ENCODE measurements at places on chromosomes 2 and 18. TPM values are rescaled to one million over a fixed set of nuclear protein-coding genes. Genes with fewer than 3 reads are reported as not detected.

DNA sequence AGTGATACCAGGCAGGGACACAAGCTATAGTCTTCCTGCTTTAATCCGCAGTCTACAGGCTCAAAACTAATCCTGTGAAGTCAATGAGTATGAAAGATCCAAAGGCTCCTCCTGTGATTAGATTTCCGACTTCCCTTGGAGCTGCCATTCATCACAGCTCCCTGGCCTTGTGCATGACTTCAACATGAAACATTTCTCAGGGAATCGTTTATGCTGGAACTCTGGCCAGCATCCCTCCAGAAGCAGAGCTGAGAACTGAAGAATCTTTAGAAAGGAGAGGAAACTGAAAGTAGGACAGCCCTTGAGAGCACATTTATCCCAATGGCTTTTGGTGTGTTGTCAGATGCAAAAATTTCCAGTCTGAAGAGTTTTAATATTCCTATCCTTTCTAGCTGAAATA is 84.3 kb upstream of the SESTD1 start:
- no peak overlapping the region for H3K27ac ChIP-seq
- DNase-seq: no peak
- H3K4me1 ChIP-seq: peaks cover 5% of the 10 kb centered on the region
- H3K36me3 ChIP-seq: no peaks in the 10 kb centered on the region

DNA sequence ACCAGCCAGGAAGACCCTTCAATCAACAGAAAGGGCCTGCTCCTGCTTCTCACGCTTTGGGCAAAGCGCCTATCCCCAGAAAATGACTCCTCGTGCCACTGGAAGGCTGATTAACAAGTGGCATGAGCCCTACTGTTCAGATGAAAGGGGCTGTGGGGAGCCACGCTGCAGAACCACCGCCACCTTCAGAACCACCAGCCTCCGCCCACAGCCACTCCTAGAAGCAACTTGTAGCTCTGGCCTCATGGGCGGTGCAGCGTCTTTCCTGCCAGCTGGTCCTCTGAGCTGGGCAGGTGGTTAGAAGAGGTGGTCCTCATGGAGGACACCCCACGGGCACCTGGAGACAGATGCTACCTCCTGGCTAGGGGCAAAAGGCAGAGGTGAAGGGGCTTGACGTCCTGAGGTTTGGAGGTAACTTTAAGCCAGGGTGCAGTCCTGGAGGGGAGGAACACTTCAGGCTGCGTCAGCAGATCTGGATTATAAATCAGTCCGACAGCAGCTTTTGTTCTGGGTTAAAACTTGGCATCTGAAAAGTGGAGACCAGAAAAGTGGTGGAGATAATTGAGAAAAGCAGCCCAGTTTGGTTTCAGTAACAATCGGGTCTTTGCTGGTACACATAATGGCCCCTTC is 861 bp upstream of the SEMA4C start:
- peak overlapping the region; percentile 98 for H3K27ac ChIP-seq
- H3K4me3 ChIP-seq: peak overlapping the region; percentile 100
- DNase-seq: no peak

DNA sequence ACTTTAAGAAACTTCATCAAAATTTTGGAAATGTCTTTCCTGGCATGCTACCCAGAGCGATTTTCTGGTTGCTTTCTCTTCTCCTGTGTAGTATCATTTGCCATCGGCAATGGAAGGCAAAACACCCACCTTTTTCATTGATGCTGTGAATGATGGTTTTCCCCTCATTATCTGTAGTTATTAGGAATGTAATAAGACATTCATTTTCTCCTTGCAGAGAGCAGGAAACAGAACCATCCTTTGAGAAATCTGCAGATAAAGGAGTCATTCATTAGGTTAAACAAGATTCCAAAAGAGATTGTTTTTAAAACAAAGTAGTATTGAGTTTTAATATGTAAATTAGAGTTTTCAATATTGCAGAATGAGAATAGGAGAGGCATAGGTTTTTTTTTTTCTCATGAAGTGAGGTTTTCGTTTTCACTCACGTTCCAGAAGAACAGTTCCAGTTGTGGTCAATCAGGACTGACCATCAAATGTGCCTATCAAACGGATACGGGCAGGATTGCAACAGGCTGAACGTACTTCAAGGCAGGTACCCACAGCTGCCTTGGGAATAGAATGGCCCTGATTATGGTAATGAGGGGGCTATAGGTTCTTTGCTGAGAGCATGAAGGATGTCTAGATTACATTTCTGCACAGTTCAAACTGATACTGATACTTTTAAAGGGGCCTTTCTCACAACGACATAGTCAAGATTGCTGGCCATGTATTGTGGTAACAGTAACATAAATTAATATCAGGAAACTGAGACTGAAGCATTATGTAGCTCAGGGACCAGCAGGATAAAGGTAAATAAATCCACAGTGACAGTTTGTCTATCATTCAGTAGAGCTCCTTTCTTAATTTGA is 49.8 kb upstream of the PLA2R1 start:
- no peaks in the 10 kb centered on the region for H3K36me3 ChIP-seq
- no peaks in the 10 kb centered on the region for H3K27me3 ChIP-seq
- H3K4me1 ChIP-seq: peaks cover 5% of the 10 kb centered on the region
- no peak for DNase-seq
- no peak overlapping the region for H3K27ac ChIP-seq
- H3K4me3 ChIP-seq: no peak overlapping the region

GRCh38 chr2:195447323-195447975 is 209.6 kb upstream of the SLC39A10 start:
- no peaks in the 10 kb centered on the region for H3K27me3 ChIP-seq
- H3K4me1 ChIP-seq: no peaks in the 10 kb centered on the region
- no peak for DNase-seq
- H3K36me3 ChIP-seq: no peaks in the 10 kb centered on the region
- H3K4me3 ChIP-seq: no peak overlapping the region
- no peak overlapping the region for H3K27ac ChIP-seq

DNA sequence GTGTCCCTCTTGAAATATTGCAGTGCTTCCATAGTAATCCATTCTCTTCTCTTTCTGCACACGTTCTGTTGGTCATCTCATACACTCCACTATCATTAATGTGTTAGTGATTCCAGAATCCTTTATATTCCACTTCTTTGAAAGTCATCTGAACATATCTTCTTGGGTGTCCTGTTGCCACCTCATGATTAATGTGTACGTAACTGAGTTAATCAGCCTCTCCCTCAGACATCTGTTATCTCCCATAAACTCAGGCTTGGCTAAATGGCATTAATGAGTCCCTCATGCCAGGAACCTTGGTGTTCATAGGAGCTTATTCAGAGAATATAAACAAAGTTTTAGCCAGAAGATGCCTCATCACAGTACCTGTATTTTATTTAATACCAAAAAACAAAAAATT is 126.4 kb downstream of the NCOA1 start:
- no peak overlapping the region for H3K4me3 ChIP-seq
- H3K36me3 ChIP-seq: no peaks in the 10 kb centered on the region
- peaks cover 17% of the 10 kb centered on the region for H3K4me1 ChIP-seq
- DNase-seq: no peak
- no peak overlapping the region for H3K27ac ChIP-seq

- no peak within 1 kb of the TSS for H3K4me3 ChIP-seq
- no peaks in the 10 kb centered on the region for H3K36me3 ChIP-seq
- H3K4me1 ChIP-seq: no peaks in the 10 kb centered on the region
- H3K27me3 ChIP-seq: no peaks in the 10 kb centered on the region
- DNase-seq: no peak
Observed at GRCh38 chr2:227617316-227618230, at the start of gene SCYGR4. SCYGR4 (plus strand) TSS chr2:227617498; CDS start chr2:227617498, 0 bp downstream.

- H3K27me3 ChIP-seq: no peaks in the 10 kb centered on the region
- DNase-seq: no peak
- H3K4me3 ChIP-seq: no peak overlapping the region
- no peaks in the 10 kb centered on the region for H3K4me1 ChIP-seq
- H3K27ac ChIP-seq: no peak overlapping the region
Observed at GRCh38 chr2:26395394-26395793, 6.3 kb upstream of the DRC1 start.

- no peaks in the 10 kb centered on the region for H3K4me1 ChIP-seq
- H3K4me3 ChIP-seq: no peak overlapping the region
- no peaks in the 10 kb centered on the region for H3K27me3 ChIP-seq
- DNase-seq: no peak
- no peaks in the 10 kb centered on the region for H3K36me3 ChIP-seq
- no peak overlapping the region for H3K27ac ChIP-seq
Observed at GRCh38 chr2:56444339-56444738, 260.5 kb downstream of the CCDC85A start.

- peaks cover 8% of the 10 kb centered on the region for H3K4me1 ChIP-seq
- no peaks in the 10 kb centered on the region for H3K36me3 ChIP-seq
- no peaks in the 10 kb centered on the region for H3K27me3 ChIP-seq
- no peak overlapping the region for H3K4me3 ChIP-seq
- no peak for DNase-seq
Observed at GRCh38 chr18:48404716-48405507, 4.3 kb downstream of the ZBTB7C start.

- no peaks in the 10 kb centered on the region for H3K27me3 ChIP-seq
- no peak for DNase-seq
- H3K4me3 ChIP-seq: no peak overlapping the region
- no peaks in the 10 kb centered on the region for H3K36me3 ChIP-seq
Observed at GRCh38 chr2:25159949-25160348, 8.4 kb downstream of the POMC start.

DNA sequence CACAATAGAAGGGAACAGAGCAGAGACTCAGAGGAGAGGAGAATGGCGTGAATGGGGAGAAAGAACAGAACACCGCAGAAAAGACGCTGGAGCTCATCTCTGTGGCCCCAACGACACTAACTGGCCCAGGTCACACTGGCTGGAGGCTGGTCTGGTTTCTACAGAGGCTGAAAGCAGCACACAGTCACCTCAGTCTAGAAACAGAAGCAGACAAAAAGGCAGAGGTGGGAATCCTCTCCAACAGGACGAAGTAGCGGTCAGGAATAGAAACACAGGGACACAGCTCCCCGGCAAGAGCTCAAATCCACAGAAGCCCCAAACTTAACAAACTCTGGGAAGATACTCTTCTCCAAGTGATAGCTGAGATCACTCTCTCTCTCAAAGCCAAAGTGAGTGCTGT is 9.2 kb downstream of the SLC66A2 start:
- H3K4me1 ChIP-seq: peaks cover 69% of the 10 kb centered on the region
- no peak for DNase-seq
- H3K4me3 ChIP-seq: no peak overlapping the region
- peaks cover 26% of the 10 kb centered on the region for H3K36me3 ChIP-seq
- H3K27ac ChIP-seq: no peak overlapping the region

- no peaks in the 10 kb centered on the region for H3K4me1 ChIP-seq
- DNase-seq: no peak
- H3K27me3 ChIP-seq: no peaks in the 10 kb centered on the region
Observed at GRCh38 chr18:60021556-60021955, 121.8 kb downstream of the PMAIP1 start.

DNA sequence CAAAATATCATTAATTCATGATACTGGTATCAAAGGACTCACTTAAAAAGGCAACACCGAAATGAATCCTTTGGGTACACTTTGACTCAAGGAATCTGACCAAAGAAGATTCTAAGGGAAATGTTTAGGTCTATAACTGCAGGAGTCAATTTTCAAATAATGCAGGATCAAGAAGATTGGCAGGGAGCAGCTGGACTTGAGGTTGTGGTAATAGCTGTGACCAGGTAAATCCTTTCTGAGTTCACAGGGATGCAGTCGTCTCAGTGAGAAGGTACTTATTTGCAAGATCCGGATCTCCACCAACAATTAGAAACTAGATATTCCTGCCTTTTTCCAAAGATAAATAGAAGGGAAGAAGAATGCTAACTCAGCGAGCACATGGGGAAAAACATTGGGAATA is 96.9 kb downstream of the SCN9A start:
- H3K27ac ChIP-seq: no peak overlapping the region
- no peak for DNase-seq
- no peak overlapping the region for H3K4me3 ChIP-seq

DNA sequence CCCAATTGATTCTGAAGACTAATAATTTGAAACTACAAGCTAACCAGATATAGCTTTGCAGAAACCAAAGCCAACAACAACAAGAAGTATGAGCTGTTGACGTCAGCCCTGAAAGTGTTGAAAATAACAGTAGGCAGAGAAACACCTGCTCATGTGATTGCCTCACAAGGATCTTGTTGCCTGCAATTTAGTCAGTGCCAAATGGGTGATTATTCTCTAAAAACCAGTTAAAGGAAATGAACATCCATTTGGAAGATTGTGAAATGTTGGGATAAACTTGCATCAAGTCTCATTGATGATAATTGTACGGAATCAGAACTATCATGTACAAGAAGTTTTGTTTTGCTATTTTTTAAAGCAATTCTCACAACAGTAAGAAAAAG is 2.8 kb downstream of the CYTIP start:
- DNase-seq: no peak
- H3K4me1 ChIP-seq: no peaks in the 10 kb centered on the region
- peak overlapping the region; percentile 28 for H3K4me3 ChIP-seq
- no peaks in the 10 kb centered on the region for H3K36me3 ChIP-seq
- no peaks in the 10 kb centered on the region for H3K27me3 ChIP-seq

DNA sequence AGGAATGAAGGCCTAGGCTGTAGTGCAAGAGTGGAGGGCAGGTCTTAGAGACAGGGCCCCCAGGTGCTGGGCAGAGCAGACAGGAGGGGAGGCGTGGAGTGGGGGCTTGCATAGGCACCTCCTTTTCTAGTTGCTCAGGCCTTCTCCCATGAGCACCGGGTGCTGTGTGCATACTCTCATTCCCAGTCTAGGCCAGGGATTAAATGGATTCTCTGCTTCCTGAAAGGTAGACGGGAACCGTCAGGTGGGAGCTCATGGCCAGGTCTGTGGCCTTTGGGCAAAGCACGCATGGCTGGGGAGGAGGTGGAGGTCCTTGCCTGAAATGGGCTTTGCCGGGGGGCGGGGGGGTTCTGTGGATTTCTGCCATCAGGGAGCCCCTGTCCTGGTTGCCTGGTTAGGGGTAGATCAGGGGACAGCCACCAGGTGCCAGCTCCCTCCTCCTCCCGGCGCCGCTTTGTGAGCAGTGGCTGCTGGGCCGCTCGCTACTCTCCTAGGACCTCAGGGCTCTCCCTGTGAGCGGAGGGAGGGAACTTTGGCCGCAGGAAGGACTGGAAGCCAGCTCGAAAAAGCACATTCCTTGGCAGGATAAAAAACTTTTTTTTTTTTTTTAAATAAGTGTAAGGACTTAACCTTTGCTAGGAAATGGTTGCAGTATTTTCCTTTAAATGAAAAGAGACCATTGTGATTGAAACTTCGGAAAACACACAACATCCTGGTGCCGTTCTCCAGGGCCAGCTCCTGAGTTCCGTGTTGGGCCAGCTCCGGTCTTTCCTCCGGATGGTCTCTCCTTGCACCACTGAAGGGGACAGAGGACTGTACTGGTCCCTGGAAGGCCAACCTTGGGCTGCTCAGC is 82.8 kb upstream of the HAAO start:
- DNase-seq: peak; percentile 58
- H3K27me3 ChIP-seq: no peaks in the 10 kb centered on the region
- H3K4me3 ChIP-seq: no peak overlapping the region

GRCh38 chr2:50991602-50992001 is 40.3 kb downstream of the NRXN1 start:
- H3K27me3 ChIP-seq: no peaks in the 10 kb centered on the region
- DNase-seq: no peak
- no peaks in the 10 kb centered on the region for H3K36me3 ChIP-seq
- no peak overlapping the region for H3K27ac ChIP-seq
- no peak overlapping the region for H3K4me3 ChIP-seq

Gene MC2R
- total RNA-seq: not detected

Gene PROKR1
- not detected for total RNA-seq

Gene CRACDL
- 6.4 TPM for total RNA-seq

Gene FSHR
- total RNA-seq: not detected

Gene FBXO36
- total RNA-seq: 1.7 TPM

Gene EGR4
- total RNA-seq: not detected

Gene NCKAP5
- 8.8 TPM for total RNA-seq

Gene NYAP2
- 0.25 TPM for total RNA-seq
